Activated CD8-positive, alpha-beta memory T cell treated with anti-CD3 and anti-CD28 coated beads for 4 hours (primary cell): ENCODE measurements at places on chromosomes 1 and 21.

GRCh38 chr1:224594851-224595250 lies 21.3 kb upstream of the CNIH3 start:
- no peak for DNase-seq

GRCh38 chr1:230037261-230037660 lies 29.8 kb upstream of the GALNT2 start:
- DNase-seq: no peak

DNA sequence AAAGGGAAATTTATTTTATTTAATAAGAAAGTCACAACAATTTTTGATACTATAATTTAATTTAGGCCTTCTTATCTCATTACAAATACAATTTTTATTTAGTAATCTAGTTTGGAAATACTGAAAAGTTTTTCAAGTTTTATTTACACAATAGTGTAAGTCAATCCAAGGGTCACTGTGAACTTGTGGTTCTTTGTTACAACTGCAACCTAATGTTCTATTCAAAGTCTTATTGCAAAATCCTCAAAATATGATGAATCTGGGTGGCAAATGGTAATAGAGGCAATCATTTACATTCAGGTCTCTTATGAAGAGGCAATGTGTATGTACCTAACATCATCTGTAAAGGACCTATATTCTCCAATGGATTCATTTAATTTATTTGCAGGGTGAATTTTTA lies 421.2 kb downstream of the DPYD start:
- no peak for DNase-seq

DNA sequence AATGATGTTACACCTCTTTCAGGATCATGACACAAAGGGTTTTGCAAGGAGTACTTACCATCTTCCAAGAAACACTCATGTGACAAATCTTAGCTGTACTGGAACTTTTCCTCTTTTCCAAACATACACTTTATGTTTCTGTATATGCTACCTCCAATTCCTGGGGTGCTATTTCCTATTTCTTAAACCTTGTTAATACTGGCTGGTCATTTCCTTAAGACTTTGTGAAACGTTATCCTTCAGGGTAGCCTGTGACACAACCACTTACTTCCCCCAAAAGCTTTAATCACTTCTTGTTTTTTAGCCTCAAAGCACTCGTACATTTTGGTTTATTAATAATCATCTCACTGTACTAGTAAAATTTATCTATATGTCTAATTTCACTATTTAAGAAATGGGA lies 39.4 kb downstream of the OR10Z1 start:
- DNase-seq: no peak

- DNase-seq: no peak
Observed at GRCh38 chr1:228500143-228500734, 13.1 kb downstream of the RNF187 start.
